M059J (cell line): ENCODE measurements at places on chromosomes 1 and 21.

DNA sequence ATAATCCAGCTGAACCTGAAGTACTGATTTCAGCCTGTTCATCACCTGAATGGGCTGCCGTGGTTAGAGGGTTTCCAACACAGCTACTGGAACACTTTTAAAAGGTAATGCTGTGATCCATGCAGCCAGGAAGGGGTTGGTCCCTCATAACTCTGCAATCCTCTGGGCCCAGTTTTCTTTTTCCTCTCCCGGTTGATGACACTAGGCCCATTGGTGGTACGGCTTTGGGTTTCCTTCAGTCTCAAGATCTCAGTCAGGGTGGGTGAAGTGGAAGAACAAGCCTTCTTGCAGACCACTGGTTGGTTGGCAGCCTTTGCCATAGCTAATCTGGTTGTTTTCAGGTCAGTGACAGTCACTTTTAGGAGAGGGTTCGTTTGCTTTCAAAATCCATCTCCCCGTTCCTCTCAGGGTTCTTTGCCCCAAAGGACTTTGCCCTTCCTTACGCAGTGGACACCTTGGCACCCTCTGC, 502 bp upstream of the SLC35A3 start:
- DNase-seq, result peak; percentile 8

DNA sequence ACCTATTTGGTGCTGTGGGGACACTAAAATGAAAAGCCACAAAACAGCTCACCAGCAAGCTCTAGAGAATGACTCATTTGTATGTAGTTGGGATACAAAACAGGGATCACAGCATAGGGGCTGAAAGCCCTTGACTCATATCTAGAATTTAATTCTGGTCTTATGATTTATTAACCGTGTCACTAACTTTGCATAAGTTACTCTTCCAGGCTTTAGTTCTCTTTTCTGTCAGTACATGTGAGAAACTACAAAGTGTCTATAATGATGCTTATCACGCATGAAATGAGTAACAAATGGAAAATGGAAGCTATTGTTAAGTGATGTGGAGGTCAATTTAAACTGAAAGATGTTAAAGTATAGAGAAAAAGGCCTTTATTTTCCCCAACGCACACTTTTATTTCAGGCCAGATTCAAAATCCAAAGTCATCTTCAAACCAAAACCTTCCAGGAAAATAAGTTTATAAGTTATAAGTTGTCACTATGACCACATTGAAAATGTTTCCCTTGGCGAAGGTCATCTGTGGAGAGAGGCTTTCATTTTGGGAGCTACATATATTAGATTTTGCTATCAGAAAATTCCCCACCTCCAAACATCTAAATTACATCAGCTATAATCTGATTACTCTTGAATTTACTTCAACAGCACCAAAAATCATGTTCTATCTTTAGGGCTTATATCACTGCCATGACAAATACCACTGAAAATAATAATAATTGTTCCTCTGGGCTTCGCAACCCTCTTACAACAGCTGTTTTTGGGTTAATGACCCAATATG, 430.5 kb downstream of the MRPL39 start:
- peak; percentile 78 for DNase-seq

- DNase-seq, result peak; percentile 90
Observed at GRCh38 chr1:162023547-162024501, at the start of gene OLFML2B. OLFML2B (minus strand) TSS chr1:162023869; CDS start chr1:162023430, 439 bp downstream.

DNA sequence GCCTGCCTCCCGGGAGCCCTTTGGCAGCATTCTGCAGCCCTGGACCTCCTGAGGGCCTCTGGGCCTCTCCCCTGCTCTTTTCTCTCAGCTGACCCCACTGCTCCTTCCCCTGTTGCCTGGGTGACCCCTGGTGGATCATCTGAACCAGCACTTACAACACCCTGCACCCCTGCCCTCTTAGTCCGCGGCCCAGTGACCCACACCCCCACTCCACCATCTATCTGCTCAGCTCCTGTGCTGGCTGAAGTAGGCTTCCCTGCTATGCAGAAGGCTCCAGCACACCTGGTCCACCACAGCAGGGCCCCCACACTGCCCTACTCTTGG, 74.0 kb downstream of the DMRTA2 start:
- DNase-seq, result no peak

DNA sequence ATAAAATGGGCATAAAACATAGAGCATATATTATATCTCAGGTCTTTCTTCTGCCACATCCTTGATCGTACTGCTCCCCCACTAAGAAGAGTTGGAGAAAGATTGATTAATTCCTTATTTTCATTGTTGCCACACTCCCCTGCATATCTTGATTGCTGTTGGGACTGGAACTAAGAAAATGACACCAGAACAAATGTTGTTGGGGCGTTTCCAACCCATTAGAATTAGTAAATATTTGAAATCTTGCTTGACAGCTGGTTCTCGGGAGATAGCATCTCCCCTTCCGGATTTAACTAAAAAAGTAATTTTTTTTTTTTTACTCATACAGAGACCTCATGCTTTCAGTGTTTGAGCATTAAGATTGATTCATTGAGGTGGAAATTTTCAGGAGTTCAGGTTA, 493.0 kb upstream of the PLXNA2 start:
- DNase-seq, result no peak

GRCh38 chr1:224923726-224924125, 5.7 kb upstream of the DNAH14 start:
- DNase-seq, result no peak

DNA sequence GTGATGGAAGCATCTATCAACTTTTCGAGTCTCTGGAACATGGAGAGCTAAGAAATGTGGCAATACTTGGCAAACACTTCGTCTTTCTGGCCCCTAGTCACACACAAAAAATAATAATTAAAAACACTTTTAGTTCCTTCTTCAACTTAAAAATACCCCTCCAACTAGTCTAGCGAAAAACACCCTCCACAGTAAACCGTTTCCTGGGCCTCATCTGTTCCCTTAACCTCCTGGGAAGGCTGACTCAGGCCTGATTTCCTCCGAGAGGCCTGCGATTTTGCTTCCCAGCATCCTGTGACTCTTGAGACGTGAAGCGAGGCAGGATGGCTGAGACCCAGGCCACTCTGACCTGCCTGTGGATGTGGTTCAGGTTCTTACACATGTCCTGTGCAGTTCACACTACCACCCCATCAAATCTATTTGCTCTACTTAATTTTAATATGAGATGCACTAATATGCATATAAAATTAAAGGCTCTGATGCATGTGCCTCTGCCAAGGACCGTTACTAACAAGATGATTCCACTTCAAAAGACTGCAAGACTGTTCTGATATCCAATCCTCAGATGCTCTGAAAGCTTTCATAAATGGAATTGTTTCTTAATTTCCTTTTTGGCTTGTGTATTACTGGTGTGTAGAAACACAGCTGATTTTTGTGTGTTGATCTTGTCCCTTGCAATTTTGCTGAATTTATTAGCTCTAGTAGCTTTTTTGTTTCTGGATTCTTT, 3.5 kb downstream of the NAV1 start:
- DNase-seq, result peak; percentile 82

- DNase-seq, result peak; percentile 63
Observed at GRCh38 chr1:238582816-238583215, 692.1 kb upstream of the ZP4 start.

- no peak for DNase-seq
Observed at GRCh38 chr1:29471487-29472313, 235.4 kb downstream of the PTPRU start.

- DNase-seq, result no peak
Observed at GRCh38 chr1:100239961-100240360, 9.7 kb downstream of the DBT start.

- no peak for DNase-seq
Observed at GRCh38 chr1:48026701-48027532, 29.7 kb upstream of the TRABD2B start.

DNA sequence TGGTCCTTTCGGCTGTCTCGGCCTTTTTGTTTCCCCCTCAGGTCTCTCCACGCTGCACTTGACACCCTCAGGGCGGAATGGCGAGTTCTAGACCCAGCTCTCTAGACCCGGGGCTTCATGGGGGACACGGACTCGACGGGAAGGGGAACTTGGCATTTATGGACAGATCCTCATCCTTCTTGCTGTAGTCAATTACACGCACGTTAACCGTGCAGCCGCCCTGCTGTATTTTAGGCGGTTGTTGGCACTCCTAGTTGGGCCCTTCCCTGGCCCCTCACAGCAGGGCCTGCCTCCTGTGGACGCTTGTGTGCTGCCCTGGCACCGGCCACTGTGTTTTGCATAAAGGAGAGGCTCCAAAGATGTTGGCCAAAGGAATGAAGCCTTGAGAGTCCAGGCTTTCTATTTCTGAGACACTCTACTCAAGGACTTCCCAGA, 558 bp upstream of the BTG3 start:
- peak; percentile 42 for DNase-seq

GRCh38 chr1:112457241-112457640, 51.5 kb upstream of the WNT2B start:
- DNase-seq, result no peak

- peak; percentile 39 for DNase-seq
Observed at GRCh38 chr21:44792702-44793591, 8.7 kb downstream of the UBE2G2 start.
